Spleen (tissue), 13 donors: ENCODE measurements at places on chromosomes 5 and 9.

- DNase-seq, result no peak
Measured at GRCh38 chr5:128673970-128674369, 135.9 kb upstream of the FBN2 start.

- DNase-seq, result no peak
Measured at GRCh38 chr5:8471581-8471980, 602.6 kb downstream of the MTRR start.

GRCh38 chr9:83060556-83060955 lies 2.4 kb downstream of the RASEF start:
- DNase-seq, result no peak

GRCh38 chr9:84001621-84002020 lies 21.0 kb downstream of the RMI1 start:
- no peak for DNase-seq

GRCh38 chr5:43679214-43679613 lies 76.2 kb downstream of the NNT start:
- DNase-seq, result no peak

DNA sequence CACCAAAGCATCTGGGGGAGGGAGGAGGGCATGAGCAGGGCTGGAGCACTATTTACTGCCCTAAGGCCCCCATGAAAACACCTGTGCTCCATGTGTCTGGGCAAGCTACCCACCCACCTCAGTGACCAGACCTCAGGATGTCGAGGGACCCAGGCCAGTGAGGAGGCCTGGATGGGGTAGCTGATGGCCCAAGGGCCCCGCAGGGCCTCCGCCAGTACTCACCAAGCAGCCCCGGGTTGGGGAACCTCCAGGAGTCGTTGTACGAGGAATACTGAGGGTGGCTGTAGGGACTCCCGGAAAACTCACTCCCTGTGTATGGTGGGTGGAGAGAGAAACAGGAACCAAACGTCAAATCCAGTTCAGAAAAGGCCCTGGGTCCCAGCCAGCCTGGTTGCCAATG lies 187.4 kb downstream of the PAX5 start:
- DNase-seq, result no peak

DNA sequence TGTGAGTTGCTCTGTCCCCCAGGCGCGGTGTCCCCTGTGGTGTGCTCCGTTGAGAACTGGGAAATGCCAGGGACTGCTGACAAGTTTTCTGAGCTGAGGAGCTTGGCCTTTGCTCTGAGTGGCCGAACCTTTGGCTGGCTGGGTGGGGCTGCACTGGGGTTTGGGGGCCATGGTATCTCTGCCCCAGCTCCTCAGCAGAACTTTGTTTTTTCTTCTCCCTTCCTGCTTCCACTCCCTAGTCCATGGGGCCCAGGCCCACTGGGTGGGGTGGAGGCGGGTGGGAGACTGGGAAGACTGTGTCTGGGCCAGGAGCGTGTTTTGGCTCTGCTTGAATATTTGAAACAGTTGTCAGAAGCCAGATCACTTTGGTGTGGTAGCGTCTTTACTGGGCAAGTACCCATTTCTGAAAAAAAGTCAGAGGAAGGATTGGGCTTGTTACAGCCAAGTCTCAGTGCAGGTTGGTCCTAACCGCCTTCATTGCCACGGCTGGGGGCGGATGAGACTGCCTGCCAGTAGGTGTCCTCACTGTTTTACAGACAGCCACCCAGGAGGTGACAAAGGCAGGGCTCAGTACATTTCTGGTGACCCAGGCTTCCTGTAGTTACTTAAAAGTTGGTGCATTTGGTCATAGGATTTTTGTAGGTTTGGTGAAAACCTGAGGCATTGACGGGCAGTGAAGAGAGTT lies 92.7 kb downstream of the DAB2IP start:
- peak; percentile 86 for DNase-seq

DNA sequence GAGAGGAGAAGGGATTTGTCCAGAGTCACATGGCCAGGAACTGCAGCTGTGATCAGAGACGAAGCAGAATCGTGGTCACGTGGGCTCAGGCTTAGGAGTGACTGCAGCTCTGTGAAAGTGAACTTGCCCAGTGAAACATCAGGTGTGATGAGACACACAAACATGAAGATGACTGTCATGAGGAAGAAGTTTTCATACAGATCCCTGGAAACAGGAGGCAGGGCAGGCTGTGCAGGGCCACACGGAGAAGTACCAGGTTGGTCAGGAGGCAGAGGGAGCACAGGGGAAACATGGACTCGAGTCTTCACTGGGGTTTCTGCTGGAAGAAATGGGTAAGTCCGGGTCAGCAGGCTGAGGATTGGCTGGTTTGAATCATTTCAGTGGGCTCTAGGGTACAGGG lies 64.1 kb downstream of the BARX1 start:
- DNase-seq, result peak; percentile 37

GRCh38 chr5:9519537-9519936 lies 26.3 kb downstream of the SEMA5A start:
- DNase-seq, result no peak
